Posterior vena cava (tissue), 2 donors: ENCODE measurements at places on chromosomes 5 and 9. TPM values are rescaled to one million over a fixed set of nuclear protein-coding genes. Genes with fewer than 3 reads are reported as not detected.
A peak's percentile ranks its signal among the peaks of the same experiment; 100 is the strongest.

DNA sequence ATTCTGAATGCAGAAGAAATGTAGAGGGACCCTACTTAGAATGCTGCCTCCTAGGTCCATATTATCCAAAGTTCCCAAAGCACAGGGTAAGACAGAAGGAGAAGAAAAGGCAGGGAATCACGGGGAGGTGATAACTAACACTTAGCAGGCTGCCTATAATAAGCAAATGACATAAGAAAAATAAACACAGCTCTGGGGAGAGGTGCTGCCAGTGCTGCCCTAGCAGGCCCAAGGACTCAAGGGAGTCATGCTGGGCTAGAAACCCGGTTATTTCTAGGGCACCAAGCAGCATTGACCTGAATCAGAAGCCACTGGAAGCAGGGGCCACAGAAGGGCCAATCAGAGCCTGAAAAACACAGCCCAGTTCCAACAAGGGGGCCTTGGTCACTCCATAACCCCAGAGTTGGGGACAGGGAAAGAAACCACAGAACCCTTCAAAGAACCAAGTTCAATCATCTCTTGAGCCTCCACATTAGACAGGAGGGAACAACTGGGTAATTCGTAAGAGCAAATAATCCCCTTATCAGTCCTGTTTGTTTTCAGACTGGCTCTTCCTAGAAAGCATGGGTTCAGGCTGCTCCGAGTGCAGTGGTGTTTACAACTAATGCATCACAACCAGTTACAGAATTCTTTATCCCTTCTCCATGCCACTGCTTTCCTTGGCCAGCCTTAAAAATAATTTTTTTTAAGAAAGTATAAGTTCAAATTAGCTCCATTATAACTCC is 24.0 kb downstream of the NRG2 start:
- no peak for DNase-seq

- no peak for DNase-seq
Observed at GRCh38 chr5:141100243-141100805, at the start of gene PCDHB3. Gene PCDHB3 (plus strand): TSS chr5:141100473. CDS start chr5:141100650, 177 bp downstream.

DNA sequence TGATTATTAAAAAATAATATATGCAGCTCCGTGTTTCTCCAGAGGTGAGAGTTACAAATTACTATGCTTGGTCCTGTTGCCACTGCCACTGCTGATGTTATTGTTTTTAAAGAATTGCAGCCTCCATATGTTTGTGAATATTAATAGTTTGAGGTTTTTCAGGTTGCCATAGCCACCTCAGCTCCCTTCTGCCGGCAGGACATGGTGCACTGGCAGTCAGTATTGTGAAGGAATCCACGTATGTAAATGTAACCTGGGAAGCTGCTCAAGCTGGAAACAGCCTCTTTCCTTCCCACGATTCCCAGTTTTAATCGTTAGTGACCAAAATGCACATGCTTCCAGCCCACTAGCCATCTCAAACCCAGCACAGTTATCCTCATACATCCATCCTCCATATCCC is 184.4 kb upstream of the CCNG1 start:
- no peak for DNase-seq

DNA sequence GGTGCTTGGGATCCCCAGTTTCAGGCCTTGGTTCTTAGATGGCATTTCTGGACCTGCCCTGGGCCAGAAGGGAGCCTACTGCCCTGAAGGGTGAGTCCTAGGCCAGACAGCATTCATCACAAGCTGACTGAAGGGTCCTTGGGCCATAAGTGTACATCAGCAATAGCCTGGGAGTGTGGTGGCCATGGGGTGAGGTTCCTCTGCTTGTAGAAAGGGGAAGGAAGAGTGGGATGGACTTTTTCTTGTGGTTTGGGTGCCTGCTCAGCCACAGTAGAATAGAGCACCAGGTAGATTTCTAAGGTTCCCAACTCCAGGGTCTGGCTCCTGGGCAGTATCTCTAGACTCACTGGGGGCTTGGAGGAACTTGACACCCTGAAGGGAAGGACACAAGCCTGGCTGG is 95.2 kb upstream of the PHF24 start:
- DNase-seq: no peak

- no peak for DNase-seq
Observed at GRCh38 chr9:81474125-81474524, 215.2 kb downstream of the TLE1 start.

GRCh38 chr9:127642082-127642740 is 30.1 kb downstream of the STXBP1 start:
- DNase-seq: peak; percentile 46

GRCh38 chr5:14218897-14219573 is 75.9 kb downstream of the TRIO start:
- DNase-seq: no peak

GRCh38 chr9:7509576-7510145 is 289.9 kb downstream of the DMAC1 start:
- no peak for DNase-seq

DNA sequence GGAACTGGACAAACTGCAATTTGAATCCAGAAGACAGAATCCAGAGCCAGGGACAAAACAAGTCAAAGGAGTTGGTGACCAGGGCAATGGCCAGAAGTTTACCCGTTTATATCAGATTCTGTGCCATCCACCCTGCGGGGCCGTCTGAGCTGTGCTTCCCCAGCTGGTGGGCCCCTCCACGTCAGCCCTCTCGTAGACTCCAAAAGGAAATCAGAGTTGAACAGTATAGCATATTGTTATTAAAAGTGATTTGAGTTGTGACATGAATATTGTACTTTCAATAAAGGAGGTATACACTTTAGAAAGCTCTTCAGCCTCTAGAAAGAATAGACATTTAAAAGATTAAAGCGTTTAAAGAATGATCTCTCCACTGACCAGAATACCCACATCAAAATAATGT is 102.4 kb downstream of the NFIB start:
- DNase-seq: no peak

GRCh38 chr5:68246802-68247201 is 31.2 kb downstream of the PIK3R1 start:
- DNase-seq: no peak

- DNase-seq: no peak
Observed at GRCh38 chr9:114910541-114910940, 19.9 kb downstream of the TNFSF8 start.

GRCh38 chr5:12204761-12205160 is 300.5 kb upstream of the CTNND2 start:
- DNase-seq: no peak

GRCh38 chr9:60546406-60546805 is 367.8 kb upstream of the SPATA31A5 start:
- no peak for DNase-seq

DNA sequence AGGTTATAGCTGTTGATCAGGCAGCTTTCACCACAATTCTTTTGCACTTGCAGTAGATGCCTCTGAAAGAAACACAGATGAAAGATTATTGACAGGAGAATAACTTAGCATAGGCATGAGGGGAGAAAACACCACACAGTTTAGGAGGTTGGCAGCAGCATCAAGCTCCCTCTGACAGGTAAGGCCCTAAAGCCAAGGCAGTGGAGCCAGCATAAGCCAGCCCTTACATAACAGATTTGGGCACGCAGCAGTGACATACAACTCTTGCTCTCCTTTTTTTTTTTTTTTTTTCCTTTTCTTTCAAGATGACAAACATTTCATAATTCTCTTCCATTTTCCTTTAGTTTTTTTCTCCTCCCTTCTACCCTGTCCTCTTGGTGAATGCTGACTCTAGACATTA is 257.6 kb upstream of the ADAMTSL1 start:
- DNase-seq: no peak

DNA sequence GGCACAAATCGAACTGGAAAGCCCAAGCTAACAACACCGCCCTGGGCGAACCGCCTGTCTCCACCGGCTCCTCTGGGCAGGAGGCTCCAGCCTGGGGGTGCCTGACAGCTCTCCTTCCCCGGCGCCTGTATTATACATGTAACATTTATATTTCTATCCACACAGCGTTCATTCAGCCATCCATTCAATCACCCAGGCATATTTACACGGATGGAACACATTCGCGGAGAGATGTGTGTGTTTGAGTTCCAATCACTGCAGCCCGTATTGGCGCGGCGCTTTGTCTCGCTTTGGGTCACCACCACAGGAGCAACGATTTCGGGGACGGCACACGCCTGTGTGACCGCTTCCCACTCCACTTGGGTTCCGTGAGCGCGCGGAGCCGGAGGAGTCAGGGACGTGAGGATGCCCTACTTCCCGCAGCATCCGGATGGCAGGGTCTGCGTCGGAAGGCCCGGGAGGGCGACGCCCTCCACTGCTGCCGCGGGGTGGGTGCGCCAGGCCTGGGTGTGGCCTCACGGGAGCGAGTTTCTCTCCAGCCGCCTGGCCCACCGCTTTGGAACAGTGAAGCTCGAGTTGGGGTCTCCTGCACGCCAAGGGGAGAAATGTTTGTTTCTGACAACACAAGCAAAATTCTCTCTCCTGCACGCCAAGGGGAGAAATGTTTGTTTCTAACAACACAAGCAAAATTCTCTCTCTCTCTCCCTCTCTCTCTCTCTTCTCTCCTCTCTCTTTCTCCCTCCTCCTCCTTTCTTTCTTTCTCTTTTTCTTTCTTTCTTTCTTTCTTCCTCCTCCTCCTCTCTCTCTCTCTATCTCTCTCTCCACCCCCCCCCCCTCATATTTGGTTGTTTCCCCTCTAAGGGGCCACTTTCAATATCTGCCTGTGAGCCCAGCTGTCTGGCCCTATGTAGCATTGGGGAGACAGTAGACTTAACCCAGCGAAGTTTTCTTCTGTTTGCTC is 1.1 kb upstream of the SV2C start:
- no peak for DNase-seq

GRCh38 chr5:151676314-151676712 is 10.4 kb downstream of the SPARC start:
- no peak for DNase-seq

DNA sequence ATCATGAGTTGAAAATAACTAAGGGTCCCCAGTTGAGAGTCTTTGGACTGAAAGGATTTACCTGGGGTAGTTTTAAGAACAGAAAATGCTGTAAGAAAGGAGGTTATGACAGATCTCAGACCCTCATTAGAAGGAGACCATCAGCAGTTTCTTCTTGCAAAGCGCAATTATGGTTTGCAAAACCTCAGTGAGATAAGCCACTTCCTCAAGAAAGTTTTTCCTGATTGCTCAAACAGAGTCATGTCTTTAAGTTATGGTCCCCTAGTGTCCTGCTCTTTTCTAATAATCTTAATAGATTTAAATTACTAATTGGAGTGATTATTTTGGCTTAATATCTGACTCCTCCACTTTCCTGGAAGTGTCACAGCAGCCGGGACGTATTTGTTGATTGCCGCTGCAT is 293.2 kb upstream of the KLF4 start:
- DNase-seq: no peak

DNA sequence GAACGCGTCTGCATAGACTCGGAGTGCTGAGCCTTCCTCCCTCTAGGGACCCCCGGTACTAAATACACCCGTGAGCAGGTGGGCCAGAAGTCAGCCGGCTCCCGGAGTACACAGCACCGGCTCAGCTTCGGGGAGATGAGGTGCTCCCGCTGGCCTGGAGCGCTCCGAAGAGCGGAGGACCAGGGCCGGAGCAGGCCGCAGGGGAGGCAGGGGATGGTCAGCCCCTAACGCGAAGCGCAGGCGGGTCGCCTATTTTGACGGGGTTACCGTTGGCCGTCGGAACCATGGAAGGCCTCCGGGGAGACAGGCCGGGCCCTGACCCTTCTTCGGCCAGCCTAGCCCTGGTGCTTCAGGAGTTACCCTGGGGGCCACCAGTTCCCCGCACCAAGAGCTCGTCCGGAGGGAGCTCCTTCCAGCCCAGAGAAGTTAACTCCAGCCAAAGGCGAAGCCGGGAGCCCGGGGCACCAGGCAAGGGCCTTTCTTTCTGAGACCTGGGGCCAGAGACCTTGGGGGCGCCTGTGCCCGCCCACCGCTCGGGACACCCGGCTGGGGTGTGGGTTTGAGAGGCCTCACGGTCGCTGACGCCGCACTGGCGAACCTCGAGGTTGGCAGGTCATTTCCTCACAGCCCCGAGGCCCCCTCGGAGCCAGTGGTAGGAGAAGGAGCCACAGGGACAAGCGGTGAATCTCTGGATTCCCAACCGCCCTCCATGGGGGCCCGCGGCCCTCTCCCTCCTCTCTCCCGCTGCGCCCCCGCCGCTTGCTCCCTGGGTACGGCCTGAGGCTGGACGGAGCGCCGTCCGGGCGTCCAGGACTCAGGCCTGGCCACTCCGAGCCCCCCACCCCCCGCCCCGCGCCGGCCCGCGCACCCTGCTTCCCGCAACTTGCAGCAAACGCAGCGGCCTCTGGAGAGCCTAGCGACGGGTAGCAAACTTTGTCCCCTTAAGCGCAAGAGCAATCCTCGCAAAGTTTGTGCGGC is 3.4 kb upstream of the IRX4 start:
- no peak for DNase-seq

DNA sequence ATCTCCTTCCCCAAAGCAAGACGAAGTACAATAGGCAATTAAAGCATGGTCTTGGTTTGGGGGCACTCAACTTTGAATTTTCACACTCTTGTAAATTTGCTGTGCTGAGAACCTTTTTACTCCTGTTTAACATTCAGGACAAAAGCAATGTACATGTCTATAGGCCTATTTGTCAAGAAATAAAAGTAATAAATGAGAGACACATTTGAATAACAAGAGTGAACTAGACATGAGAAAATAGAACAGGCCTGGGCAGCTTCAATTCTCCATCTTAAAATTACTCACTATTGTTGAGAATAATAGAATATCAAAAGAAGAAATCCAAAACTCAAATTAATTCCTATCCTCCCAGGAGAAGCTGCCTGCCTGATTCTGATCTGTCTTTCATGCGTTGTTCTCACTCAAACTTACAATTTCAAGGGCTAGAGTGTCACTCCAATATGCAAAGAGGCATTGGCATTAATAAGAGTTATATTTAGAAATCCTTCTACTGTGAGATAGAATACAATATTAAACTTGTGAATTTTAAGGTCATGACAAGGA is 192.9 kb upstream of the CCNG1 start:
- no peak for DNase-seq

DNA sequence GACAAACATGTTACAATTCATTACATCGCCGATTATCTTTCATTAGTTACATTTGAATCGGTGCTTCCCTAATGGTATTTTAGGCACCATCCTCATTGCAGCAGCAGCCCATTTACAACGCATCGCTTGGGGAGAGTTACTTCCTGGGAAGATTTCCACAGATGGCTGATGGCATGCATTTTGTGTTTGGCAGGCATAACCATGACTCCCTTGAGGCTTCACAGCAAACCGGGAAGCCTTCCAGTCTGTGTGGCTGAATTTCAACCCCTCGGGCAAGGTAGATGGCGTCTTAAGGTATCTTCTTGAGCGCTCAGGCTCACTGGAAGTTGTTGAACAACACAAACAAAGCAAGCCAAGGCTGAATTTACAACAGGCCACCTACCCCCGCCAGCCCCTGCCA is 1.6 kb upstream of the DNAH5 start:
- no peak for DNase-seq

The ADCY2 gene
- 8.3 TPM for total RNA-seq

The FCN2 gene
- total RNA-seq: not detected

The TCF7 gene
- 1.6 TPM for total RNA-seq

The PCDHGA9 gene
- 5.6 TPM for total RNA-seq

The IL9 gene
- not detected for total RNA-seq

The WHRN gene
- total RNA-seq: 2.6 TPM
